ENCODE measurements at places on chromosomes 12 and 14. TPM values are rescaled to one million over a fixed set of nuclear protein-coding genes. Genes with fewer than 3 reads are reported as not detected.

ADAM21 gene
- total RNA-seq = not detected

TBX5 gene
- total RNA-seq = not detected

WDHD1 gene
- total RNA-seq = 35.1 TPM

DNA sequence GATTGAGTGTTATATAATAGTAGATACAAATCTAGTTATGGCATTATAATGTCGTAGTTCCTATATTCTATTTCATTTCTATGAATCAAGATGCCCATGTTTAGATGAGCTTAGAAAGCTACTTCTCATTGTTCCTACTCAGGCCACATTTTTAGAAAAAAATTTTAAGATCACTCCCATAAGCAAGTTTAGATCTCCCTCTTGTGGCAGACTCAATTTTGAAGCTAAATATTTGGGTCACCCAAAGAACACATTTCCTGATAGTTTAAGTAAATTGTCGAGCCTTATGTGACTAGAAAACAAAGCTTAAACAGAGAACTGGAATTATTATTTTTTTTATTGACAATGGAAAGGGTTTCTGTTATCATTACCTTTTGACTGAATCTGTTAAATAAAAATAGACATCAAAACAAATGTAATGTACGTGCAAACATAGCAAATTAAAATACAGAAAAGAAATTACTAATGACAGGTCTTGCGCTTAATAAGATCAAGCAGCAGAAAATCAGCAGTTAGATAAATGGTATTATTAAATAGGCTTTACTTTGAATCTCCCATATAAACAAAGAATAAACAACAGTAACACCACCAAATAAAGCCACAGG is 180.2 kb downstream of the ACSS3 start:
- H3K36me3 ChIP-seq = no peaks in the 10 kb centered on the region
- no peak overlapping the region for H3K27ac ChIP-seq
- no peaks in the 10 kb centered on the region for H3K4me1 ChIP-seq
- no peaks in the 10 kb centered on the region for H3K27me3 ChIP-seq
- no peak for DNase-seq

DNA sequence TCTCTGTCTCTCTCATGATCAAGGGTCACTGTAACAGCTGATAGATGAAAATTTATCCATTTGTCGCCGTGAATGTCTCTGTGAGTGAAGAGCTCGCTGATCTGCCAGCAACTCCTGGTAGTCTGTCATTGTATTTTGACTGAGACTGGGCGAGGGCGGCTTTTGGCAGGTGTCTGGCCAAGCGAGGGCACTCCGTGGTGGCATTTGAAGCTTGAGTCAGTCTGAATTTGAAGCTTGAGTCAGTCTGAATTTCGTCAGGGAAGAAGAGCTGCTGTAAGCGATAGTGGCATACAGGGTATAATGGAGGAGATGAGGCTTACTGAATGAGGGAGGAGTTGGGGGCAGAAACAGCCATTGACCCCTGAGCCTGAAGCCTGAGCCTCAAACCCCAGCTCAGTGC is 56.8 kb upstream of the FAM181A start:
- no peaks in the 10 kb centered on the region for H3K4me1 ChIP-seq
- no peaks in the 10 kb centered on the region for H3K36me3 ChIP-seq
- H3K27me3 ChIP-seq = peaks cover 21% of the 10 kb centered on the region
- no peak overlapping the region for H3K4me3 ChIP-seq
- H3K27ac ChIP-seq = no peak overlapping the region

DNA sequence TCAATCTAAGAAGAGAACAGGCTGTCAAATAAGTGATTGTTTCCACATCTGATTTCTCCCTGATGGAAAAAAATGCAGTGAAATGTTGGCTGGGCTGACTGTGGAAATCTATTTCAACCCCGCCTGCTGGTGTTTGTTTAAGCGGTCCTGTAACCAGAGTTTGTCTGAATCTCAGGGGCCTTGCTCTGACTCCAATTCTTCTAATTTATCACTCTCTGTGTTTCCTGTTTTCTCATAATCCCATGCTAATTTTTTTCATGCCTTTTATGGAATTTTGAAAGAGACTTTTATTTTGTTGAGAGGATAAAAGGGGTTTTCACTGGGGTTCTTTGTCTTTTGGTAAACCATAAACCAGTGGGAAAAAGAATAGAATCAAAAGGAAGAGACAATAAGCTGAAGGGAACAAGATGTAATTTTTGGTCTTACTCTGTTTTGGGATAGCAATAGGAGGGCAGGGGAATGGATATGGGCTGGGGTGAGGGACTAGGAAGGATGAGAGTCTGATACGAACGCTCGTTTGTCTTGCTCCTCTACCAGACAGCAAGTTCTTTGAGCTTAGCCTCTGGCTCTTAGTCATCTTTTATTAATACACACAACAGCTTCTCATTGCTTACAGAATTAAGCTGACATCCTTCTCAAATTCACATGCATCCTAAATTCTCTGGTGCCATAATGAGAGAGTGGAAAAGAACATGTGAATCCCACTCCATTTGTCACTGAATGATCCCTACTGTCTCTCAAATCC is 8.0 kb upstream of the MGP start:
- no peaks in the 10 kb centered on the region for H3K4me1 ChIP-seq
- H3K4me3 ChIP-seq = no peak overlapping the region

- no peak overlapping the region for H3K4me3 ChIP-seq
- no peaks in the 10 kb centered on the region for H3K27me3 ChIP-seq
- no peaks in the 10 kb centered on the region for H3K36me3 ChIP-seq
- no peak overlapping the region for H3K27ac ChIP-seq
Observed at GRCh38 chr12:80485222-80485987, 41.4 kb downstream of the PTPRQ start.

DNA sequence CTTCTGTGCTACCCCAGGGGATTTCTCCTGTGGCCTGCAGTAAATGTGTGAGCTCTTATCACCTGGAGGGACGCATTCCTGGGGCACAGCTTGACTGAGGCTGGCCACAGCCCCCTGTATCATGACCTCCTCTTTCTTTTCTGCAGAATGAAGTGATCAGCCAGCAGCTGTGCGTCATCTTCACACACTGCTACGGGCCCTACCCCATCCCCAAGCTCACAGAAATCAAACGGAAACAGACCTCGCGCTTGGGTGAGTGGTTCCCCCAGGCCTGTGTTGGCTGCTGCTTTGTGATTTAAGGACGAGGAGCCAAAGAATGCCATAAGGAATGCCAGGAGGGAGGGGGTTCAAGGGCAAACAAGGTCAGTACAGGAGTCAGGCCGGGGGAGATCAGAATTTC is 50.5 kb upstream of the PWP1 start:
- no peak overlapping the region for H3K27ac ChIP-seq
- H3K36me3 ChIP-seq = peaks cover 19% of the 10 kb centered on the region
- H3K4me1 ChIP-seq = no peaks in the 10 kb centered on the region
- no peak for DNase-seq

DNA sequence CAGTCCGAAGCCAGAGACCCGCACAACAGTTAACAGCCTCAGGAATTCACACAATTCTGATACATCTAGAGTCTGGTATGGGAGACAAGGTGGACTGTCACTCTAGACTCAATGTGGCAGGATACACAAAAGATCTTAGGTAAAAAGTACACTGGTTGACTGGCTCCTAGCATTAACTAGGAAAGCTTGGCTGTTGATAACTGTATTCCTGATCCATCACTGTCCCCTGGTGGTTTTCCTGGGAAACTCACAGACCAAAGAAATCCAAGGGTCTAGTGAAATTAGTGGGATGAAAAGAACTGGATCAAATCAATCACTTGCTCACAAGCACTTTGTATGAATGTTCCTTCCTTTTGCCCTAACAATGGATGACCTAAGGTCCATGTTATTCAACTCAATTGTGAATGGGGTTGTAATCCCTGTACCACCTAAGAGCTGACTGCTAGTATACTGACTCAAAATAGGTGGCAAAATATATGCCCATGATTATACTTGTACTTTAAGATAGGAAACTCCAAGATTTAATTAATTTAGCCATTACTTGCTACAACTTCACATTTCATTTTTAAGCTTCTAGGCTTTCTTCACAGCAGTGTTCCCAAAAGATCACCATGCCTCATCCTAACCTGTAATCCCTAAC is 14.0 kb downstream of the NPC2 start:
- no peak overlapping the region for H3K4me3 ChIP-seq
- no peaks in the 10 kb centered on the region for H3K4me1 ChIP-seq
- peaks cover 8% of the 10 kb centered on the region for H3K36me3 ChIP-seq
- H3K27me3 ChIP-seq = no peaks in the 10 kb centered on the region
- H3K27ac ChIP-seq = no peak overlapping the region

Measured in activated naive CD8-positive, alpha-beta T cell treated with anti-CD3 and anti-CD28 coated beads, Interleukin-2, amount 10 ng/mL, durations not matched to agents 7 days and 5 days (primary cell).